ENCODE measurements at places on chromosomes 3 and 15.

DNA sequence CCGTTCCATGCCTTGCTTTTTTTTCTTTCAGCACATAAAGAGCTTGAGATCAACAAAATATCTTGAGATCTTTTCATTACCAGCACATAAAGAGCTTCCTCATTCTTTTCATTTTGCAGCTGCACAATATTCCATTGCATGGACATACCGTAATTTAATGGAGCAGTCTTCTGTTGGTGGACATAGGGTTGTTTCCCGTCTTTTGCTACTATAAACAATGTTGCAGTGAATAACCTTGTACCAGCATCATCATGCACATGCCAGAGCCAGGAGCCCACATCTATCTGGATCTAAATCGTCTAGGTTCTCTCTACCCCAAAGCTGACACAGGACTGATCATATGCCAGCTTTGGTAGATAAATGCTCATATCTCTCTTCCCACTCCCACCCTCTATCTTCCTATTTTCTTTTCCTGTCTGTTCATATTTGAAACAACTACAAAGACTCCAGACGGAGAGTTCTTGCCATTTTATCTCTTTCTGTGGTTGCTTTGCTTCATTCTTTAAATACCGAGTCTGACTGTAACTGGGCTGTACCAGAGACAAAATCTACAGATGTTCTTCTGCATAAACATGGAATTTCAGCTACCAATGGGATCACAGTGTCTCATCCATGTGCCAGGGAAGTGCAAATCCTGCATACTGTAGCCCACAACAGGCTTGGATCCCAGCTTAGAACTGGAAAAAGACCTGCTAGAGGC is 47.1 kb upstream of the AKAP13 start:
- DNase-seq, result no peak

GRCh38 chr3:46646700-46647099 is 34.4 kb downstream of the FAM240A start:
- DNase-seq, result no peak

GRCh38 chr3:11273891-11274291 is 1.7 kb downstream of the ATG7 start:
- DNase-seq, result no peak

- no peak for DNase-seq
Measured at GRCh38 chr3:82143661-82144412, 382.4 kb upstream of the GBE1 start.

- DNase-seq, result no peak
Measured at GRCh38 chr3:194307849-194308248, 43.3 kb downstream of the CPN2 start.

GRCh38 chr3:143280984-143281383 is 161.4 kb downstream of the CHST2 start:
- DNase-seq, result no peak

DNA sequence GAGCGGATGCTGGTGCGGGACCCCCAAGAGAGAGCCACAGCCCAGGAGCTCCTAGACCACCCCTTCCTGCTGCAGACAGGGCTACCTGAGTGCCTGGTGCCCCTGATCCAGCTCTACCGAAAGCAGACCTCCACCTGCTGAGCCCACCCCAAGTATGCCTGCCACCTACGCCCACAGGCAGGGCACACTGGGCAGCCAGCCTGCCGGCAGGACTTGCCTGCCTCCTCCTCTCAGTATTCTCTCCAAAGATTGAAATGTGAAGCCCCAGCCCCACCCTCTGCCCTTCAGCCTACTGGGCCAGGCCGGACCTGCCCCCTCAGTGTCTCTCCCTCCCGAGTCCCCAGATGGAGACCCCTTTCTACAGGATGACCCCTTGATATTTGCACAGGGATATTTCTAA is 6.9 kb downstream of the ANKRD63 start:
- DNase-seq, result no peak

- DNase-seq, result no peak
Measured at GRCh38 chr3:24923570-24923969, 428.9 kb upstream of the THRB start.

DNA sequence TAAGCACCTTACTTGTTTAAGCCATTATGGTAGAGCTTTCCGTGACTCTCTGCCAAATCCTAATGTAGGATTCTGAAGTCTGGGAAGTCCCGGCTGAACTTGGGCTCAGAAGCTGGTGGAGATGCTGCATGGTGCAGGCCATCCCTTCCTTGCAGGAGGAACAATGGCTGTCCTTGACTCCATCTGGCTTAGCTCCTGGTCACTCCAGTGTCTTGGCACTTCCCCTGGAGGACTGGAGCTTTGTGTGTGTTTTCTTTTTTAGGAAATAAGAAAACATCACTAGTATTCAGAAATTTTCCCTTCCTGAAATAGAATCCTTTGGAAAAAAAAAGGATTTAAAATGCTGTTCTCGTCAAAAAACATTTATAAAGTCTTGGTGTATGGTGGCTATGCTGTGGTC is 209.3 kb upstream of the ROPN1 start:
- DNase-seq, result no peak

DNA sequence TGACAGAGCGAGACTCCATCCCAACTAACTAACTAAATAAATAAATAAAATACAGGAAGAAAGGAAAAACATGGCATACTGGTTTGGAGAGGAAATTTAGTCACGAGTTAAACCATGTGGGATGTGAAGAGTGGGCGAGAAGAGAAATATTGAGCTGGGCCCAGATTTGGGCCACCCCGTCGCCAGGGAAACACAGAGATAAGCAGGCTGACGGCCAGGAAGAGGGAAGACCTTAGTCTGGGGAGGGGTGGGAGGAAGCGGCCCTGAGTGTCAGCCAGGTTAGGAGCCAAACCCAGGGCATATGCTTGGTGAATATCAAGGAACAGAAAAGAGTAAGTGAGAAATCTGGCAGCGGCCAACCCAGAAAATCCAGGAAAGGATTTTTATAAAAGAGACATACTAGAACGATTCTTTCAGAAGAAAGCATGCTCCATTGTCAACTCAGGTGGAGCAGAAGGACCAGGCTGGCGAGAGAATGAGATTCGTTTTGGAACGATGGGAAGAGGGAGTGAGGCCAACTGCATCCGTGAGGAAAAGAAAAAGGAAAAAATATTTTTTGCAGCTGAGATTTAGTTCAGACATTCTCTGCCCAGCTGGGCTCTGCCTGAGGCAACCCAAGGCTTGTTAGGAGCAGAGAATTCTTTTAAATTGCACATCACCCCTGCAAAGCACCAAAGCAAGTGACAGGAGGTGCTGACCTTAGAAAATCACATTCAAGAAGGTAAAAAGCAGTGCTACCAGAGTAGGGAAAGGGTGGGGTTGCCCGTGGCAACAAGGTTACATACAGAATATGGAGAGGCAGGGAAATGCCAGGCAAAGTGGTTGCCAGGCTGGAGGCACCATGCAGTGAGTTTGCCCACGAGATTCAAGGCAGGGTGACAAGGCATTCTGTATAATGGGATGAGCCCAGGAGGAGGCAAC is 59.3 kb upstream of the RAD18 start:
- no peak for DNase-seq

DNA sequence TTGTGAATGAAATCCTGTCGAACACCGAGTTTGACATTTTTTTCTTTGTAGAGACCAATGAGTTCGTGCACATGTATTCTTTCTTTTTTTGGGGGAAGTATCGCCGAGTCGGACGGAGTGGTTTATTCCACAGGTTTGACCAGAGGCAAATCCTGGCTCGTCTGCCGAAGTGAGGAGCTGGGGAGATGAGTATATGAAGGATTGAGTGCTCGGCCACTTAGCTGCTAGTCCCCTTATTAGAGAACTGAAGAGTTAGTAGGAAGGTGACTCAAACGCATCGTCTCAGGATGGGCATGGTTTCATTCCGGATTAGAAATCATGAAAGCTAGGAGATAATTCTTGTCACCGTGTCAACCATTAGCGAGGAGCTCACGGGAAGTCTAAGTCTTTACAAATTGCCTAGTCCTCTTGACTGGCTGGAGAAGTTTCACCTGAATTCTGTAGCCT is 154.7 kb upstream of the GOLIM4 start:
- no peak for DNase-seq

DNA sequence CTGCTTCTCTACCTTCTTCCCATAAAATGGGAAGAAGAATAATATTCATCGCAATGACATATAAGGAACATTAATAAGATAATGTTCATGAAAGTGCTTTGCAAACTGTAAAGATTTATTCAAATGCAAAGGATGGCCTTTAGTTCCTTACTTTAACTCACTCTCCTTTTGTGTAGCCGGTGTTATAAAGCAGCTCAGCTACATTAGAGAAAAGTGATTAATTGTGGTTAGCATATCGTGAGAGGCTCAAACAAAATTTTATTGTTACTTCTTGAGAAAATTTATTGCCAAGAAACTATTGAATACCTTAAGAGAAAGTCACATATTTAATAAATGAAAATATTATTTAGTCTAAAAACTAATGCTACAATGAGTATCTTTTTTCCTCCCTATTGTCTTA is 250.7 kb upstream of the NR2E3 start:
- no peak for DNase-seq

DNA sequence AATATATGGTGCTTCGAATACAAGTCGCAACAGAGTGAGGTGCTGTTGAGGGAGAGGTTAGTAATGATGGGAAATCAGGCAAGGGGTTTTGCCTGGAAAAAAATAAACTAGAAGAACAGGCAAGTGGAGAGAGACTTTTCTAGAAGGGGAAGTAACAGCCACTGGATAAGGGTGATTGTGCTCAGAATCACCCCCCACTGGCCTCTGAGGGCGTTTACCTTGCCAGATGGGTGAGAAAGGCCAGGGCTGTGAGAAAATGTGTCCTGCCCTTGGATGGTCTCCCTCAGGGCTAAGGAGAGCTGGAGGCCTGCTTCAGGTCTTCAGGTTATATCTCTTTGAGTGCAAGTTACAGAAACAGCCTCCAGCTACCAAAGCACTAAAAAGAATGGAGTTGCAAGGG is 151.8 kb downstream of the MEX3B start:
- DNase-seq, result no peak

DNA sequence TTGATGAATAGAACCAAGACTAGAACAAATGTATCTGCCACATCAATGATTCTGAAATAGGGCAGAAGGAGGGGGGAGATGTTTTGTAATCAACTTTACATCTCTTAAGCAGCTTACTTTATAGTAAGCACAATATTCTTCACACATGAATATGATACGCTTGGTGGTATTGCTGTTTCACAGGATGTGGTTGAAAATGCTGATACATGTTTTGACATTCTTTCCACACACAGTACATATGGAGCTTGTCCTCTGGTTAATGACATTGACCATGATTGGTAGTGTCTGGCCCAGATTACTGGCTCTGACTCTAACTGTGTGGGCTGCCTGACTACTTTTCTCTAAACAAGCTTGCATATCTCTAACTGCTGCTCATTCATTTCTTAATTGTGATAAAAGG is 168.9 kb downstream of the KLHL25 start:
- no peak for DNase-seq

GRCh38 chr15:75696854-75697259 is 15.8 kb downstream of the CSPG4 start:
- DNase-seq, result no peak

DNA sequence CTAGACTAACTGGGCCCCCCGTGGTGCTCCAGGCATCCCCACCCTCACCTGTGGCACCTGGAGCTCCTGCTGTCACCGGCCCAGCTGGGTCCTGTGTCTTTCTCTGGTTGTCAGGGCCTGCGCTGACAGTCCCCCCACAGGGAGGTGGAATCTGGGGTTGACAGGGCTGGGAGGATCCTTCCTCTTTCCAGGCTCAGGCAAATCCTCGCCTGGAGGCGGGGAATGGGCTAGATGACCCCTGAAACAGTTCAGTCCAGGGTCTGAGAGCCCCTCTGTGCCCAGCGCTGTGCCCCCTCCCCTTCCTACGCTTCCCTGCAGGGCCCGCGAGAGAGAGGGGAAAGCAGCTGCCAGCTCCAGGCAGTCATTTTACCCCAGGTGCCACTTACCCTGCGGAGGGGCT is 50.1 kb upstream of the MCF2L2 start:
- DNase-seq, result no peak

- DNase-seq, result no peak
Measured at GRCh38 chr15:47258521-47258920, 458.8 kb upstream of the SEMA6D start.

DNA sequence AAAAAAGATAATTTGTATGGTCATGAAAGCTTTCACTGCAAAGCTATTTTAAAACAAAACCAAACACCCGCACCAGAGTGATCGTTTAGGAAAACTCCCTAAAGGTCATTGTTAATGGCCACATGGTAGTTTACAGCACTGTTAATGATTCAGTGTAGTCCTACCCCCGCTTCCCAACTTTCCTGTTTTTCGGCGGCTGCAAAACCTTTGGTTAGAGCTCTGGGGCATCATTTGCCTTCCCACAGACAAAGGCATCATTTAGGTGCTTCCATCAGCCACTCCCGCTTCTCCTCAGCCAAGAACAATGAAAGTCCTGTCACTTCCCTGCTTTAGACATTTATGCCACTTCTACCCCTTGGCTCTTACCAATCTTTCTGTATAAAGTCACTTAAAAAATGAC is 10.6 kb downstream of the MELTF start:
- DNase-seq, result no peak

DNA sequence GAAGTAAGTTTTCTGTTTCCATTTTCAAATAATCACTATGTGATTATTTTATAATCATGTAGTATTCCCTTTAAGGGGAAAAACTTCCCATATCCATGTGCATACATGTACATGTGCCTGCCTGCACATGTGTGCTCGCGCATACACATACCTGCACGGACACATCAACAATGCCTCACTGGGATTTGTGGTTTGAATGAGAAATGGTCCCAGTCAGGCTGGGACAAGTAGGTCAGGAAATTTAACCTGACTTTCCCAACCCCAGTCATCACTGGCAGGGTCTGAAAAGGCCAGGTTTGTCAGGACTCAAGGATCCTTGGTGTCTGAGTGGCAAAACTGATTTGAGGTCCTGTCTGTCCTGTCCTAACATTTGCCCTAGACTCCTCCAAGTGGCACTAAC is 109.3 kb upstream of the MRPS22 start:
- DNase-seq, result no peak

GRCh38 chr3:174035328-174035886 is 637.9 kb downstream of the NLGN1 start:
- no peak for DNase-seq

DNA sequence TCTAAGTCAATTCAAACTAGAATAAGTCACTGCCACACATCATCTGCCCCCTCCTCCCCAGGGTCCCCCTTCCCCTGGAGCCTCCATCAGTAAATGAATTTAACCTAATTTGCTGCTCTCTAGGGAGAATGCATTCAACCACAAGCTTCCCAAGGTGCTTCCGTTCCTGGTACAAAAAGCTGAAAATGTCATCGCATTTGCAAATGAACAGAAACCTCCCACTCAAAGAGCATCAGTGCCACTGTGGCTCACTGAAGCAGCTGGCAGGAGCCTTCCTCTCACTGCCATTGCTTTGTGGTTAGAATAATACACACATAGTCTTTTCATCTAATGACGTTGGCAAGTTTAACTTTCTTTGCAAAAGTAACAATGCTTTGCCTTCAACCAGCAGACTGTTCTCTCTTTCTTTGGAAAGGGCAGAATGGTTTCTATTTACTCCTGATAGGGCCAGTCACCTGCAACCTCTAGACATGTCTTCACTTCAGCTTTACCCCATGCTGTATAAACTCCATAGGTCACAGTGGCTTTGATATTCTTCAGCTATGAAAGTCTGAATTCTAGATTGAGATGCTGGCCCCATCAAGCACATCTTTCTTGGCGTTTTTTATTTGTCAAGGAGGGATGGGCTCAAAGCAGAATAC is 238.1 kb downstream of the CPNE4 start:
- DNase-seq, result no peak

Data from substantia nigra (tissue), 51 donors.